Caco-2 (cell line): ENCODE measurements at places on chromosomes 4 and X. TPM values are rescaled to one million over a fixed set of nuclear protein-coding genes. Genes with fewer than 3 reads are reported as not detected.

Gene DIPK2B
- total RNA-seq: not detected in 2 replicates

GRCh38 chrX:40298572-40299479, 201.1 kb upstream of the BCOR start:
- peak; percentile 44 for DNase-seq

Gene NAA11
- not detected in 2 replicates for total RNA-seq

- DNase-seq: peak; percentile 89
Observed at GRCh38 chr4:53929955-53930798, 134.2 kb downstream of the CHIC2 start.

GRCh38 chr4:69994782-69995181, 984 bp upstream of the STATH start:
- DNase-seq: no peak

- no peak for DNase-seq
Observed at GRCh38 chr4:169594560-169595195, 17.7 kb downstream of the NEK1 start.

- DNase-seq: no peak
Observed at GRCh38 chr4:32768664-32769389, 2048.7 kb downstream of the PCDH7 start.

Gene F9
- total RNA-seq: not detected in 2 replicates

DNA sequence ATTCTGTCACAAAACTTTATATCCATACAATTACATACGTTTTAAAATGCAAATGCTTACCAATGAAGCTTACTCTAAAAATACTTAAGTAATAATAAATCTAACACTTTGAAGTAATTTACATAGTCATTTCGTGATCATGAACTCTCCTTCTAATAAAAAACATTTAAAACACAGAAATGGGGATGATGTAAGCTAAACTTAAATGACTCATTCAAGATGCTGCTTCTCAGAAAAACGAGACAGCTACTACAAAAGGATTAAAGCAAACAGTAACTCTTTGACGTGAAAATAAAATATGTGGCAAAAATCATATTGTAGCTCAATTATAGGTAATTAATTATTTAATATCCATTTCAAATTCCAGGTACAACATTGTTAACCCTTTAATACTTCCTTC, 148.7 kb downstream of the FGF16 start:
- no peak for DNase-seq

DNA sequence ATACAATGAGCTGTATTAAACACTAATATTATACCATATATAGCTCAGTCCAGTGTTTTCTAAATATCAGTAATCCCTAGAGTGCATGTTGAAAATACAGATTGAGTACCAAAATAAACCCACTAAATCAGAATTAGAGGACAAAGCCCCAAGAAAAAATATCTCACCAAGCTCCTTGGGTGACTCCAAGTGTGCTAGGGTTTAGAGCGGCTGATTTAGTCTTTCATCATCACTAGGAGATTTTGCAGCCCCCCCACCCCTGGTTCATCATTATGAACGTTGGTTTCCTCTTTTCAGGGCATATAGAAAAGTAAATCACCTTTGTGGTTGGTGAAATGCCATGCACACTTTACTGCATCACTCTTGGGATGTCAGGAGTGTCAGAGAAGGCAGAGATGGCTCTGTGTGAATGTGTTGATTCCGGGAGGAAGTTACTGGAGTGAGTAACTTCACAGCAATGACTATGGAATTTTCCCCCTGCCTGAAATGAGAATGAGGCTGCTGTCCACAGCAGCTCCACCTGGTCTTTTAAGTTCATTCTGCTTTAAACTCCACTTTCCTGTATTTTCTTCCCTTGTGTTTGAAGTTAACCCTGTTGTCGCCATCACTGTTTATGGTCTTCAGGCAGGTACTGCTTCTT, 25.2 kb upstream of the ANAPC4 start:
- no peak for DNase-seq

DNA sequence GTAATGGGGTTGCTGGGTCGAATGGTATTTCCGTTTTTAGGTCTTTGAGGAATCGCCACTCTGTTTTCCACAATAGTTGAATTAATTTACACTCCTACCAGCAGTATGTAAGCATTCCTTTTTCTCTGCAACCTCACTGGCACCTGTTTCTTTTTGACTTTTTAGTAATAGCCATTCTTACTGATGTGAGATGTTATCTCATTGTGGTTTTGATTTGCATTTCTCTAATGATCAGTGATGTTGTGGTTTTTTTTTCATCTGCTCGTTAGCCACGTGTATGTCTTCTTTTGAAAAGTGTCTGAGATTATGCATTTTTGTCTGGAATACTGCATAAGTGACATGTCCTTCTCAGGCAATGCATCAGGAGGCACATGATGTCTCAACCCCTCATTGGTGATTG, 28.8 kb downstream of the REPS2 start:
- no peak for DNase-seq

Gene ARHGEF38
- total RNA-seq: 3.5 TPM in 2 replicates

DNA sequence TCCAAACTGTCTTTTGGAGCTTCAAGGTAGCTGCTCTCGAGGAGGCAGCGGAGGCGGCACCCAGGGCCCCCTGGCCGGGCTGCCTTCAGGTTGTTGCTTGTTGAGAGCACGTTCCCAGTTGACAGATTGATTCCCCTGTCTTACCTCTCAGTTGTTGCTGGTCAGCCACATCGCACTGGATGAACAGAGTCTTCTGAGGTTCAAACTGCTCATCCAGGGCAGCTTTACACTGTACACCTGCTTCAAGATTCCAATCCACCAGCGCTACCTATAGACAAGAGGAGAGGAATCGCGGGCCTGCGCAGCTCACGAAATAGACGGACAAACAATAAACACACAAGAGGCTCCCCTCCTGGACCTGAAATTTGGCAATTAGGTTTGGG, 497 bp downstream of the HPGD start:
- DNase-seq: peak; percentile 51

DNA sequence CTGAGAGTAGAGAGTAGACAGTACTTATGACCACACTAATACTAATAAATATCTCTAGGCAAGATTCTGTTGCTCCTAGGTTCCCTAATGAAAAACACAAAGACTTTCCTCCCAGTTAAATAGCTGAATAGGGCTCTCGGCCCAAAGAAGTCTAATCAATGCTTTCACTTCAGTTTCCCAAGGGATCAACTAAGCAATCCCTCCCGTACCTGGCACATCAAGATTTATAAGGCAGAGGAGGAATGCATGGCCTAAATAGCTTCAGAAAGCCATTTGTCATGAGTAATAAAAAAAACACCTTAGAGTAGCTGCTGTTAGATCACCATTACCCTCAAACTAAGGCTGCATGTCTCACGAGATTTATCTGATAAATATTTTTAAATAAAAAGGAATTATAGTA, 56.8 kb upstream of the EXOC1L start:
- DNase-seq: no peak

Gene IBSP
- not detected in 2 replicates for total RNA-seq

Gene CTAG2
- total RNA-seq: not detected in 2 replicates

Gene CENPVL1
- total RNA-seq: not detected in 2 replicates

Gene HSFX3
- total RNA-seq: not detected in 2 replicates

DNA sequence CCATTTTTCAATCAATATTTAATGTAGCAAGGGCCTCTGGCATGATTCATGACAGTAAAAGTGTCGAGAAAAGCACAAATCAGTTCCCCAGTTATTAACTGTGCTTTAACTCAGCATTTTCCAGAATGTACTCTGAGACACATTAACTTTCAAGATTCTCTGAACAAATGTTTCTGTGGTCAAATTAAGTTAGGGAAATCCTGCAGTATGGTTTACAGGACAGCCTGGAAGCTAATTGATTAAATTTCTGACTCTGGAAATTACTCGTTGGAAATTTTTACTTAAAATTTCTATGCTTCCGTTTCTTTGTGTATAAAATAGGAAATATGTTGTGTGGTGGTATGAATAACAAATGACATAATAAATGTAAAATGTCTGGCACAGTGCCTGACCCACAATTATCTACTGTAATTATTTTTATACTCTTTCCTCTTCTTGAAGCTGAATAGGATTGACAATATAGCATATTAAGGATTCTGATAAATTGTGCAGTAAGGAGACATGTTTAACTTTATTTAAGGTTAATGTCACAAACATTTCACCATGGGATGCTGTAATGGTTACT, 33.7 kb downstream of the STK32B start:
- DNase-seq: no peak

GRCh38 chr4:173917255-173917960, 366.1 kb downstream of the FBXO8 start:
- no peak for DNase-seq

Gene XAGE3
- 3.9 and 11.6 TPM in 2 replicates for total RNA-seq

DNA sequence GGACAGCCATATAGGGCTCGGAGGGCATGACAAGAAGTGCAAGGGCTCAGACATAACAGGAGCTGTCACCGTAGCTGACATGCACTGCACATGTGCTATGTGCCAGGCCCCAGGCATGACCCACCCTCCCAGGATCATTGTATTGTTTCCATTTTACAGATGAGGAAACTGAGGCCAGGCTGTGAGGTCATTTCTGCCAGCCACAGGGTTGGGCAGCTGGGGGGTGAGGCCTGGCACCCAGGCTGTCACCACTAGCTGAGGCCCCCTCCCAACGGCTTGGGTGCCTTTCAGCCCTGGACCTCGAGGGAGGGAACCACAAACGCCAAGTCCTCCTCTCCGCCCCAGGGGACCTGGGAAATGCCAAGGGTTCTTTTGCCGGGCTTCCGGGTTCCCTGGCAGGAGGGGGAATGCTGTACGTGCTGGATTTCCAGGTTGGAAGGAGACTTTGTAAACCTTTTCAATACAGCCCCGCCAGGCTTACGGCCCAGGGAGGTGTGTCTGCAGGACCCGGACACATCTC, 12.6 kb downstream of the TREX2 start:
- no peak for DNase-seq

DNA sequence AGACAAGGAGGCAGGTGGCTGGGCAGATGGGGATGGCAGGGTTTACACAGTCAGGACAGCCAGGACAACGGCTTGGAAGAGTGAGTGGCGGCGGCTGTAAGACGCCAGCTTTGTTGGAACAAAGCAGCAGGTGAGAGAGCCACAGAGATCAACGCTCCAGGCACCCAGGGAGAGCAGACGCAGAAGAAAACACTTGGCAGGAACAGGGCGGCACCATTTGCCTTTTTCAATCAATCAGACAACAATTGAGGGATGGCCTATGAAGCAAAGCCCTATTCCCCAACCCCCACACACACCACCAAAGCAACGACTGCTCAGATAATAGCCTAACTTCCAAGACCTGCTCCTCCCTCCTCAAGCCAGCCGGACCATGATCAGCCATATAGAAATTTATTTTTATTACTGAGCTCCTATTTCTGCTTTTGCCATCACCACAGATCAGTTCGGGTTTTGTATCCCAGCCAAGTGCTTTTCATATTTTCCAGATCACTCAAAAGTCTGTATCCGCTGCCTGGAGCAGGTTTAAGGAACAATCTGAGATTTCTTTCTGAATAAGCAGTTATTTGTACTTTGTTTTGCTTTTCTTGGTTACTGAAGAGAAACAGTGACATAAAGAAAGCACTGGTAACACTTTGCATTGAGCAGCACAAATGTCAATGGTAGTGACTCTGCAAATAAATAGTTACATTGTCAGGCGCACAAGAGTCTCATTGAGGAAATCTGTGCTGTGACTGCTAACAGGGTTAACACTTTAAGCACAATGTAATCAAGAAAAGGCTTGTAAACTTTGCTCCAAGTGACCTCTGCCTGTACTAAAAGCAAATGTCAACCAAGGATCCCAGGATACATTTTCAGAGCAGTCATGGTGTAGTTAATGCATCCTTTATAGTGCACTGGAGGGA, 81.8 kb upstream of the RBPJ start:
- no peak for DNase-seq

DNA sequence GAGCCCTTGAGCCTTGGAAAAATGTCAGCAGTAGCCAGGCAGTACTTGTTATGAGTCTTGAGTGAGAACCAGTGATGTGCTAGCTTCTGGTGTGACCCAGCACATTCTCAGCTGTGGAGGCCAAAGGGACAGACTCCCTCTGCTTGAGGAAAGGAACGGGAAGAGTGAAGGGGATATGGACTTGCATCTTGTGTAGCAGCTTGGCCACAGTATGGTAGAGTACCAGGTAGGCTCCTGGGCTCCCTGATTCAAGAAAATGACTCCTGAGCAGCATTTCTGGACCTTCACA, 1601.9 kb upstream of the ADGRL3 start:
- DNase-seq: no peak

- no peak for DNase-seq
Observed at GRCh38 chr4:110633358-110634341, 10.8 kb upstream of the PITX2 start.

Gene FHDC1
- 1.4 and 1.5 TPM in 2 replicates for total RNA-seq

DNA sequence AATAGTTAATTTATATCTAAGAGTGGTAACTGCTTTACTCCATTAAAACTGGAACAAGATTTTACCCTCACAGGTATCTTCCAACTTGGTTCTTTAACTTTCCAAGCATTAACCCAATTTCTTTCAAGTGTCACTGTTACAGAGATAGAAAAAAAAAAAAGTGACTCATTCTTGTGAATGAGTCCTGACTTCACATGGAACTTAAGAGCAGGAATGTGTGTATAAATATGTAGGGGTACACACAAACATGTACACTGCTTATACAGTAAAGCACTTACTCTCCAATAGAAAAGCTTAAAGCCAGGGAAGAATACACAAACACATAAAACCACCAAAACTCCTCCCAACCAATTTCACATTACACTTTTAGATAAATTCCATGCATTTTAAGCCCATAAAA, 38.8 kb downstream of the TAPT1 start:
- DNase-seq: no peak

Gene BCLAF3
- 5.7 and 7.8 TPM in 2 replicates for total RNA-seq

GRCh38 chr4:155900381-155900780, 3.1 kb upstream of the TDO2 start:
- no peak for DNase-seq

GRCh38 chr4:55458611-55459010, 62.9 kb downstream of the TMEM165 start:
- no peak for DNase-seq

GRCh38 chr4:52783069-52783468, 31.8 kb upstream of the ERVMER34-1 start:
- no peak for DNase-seq

Gene DUX4
- total RNA-seq: not detected in 2 replicates

Gene SLC10A7
- total RNA-seq: 9.9 and 12.1 TPM in 2 replicates

Gene PDE5A
- total RNA-seq: 7.9 and 10.8 TPM in 2 replicates

GRCh38 chr4:145909281-145909715, 29.3 kb downstream of the ZNF827 start:
- DNase-seq: peak; percentile 82

DNA sequence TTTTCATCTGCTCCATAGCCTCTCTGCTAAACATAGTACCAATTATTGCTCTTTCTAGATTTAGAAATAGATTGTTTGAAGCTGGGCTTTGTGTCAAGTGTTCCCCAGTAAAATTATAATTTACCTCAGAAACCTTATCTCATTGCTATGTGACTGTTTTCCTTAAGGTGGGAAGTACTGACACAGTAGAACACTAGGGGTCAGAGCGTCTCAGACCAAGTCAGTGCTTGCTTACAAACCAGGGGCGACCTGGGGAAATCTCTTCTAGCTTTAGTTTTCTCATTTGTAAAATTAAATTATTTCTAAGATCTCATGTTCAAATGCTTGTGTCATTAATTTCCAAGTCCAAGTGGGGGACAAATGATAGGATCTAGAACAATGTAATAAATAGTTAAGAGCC, 360.4 kb downstream of the RAPGEF2 start:
- no peak for DNase-seq

Gene CHST7
- total RNA-seq: 1.5 and 2.4 TPM in 2 replicates

- no peak for DNase-seq
Observed at GRCh38 chr4:47899639-47900038, 14.7 kb downstream of the NFXL1 start.

- no peak for DNase-seq
Observed at GRCh38 chr4:65096630-65097029, 573.7 kb downstream of the EPHA5 start.

- DNase-seq: no peak
Observed at GRCh38 chr4:76753814-76754213, 144.1 kb downstream of the SOWAHB start.
